ENCODE measurements at places on chromosomes 2 and 18.
A peak's percentile ranks its signal among the peaks of the same experiment; 100 is the strongest.

DNA sequence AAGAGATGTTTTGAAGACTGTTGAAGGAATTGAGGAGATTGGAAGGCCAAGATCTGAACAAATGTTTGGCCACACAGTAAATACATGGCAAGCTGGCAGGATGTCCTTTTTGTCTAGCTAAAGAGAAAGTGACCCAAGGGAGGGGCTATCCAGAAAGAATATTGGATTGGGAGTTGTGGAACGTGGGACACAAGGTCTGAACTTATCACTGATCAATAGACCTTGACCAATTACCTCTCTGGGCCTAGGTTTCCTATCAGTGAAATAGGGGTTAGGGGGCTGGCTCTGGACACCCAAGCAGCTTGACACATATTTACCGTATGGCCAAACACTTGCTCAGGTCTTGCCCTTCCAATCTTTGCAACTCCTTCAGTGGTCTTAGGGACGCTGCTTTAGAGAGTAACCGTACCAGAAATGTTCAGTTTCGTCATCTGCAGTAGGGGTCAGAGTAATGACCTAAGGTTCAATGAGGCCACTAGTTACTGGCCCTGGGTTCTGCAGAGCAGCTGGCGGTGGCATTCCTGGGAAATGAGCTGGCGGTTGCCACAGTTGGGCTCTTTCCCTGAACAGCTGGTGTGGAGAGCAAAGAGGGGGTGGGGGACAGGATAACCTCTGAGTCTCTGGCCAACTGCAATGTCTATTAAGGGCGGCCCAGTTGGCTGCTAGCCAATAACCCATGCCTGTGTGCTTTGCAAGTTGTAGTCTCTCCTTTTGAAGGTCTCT, 70.1 kb upstream of the STPG4 start:
- no peak for DNase-seq

DNA sequence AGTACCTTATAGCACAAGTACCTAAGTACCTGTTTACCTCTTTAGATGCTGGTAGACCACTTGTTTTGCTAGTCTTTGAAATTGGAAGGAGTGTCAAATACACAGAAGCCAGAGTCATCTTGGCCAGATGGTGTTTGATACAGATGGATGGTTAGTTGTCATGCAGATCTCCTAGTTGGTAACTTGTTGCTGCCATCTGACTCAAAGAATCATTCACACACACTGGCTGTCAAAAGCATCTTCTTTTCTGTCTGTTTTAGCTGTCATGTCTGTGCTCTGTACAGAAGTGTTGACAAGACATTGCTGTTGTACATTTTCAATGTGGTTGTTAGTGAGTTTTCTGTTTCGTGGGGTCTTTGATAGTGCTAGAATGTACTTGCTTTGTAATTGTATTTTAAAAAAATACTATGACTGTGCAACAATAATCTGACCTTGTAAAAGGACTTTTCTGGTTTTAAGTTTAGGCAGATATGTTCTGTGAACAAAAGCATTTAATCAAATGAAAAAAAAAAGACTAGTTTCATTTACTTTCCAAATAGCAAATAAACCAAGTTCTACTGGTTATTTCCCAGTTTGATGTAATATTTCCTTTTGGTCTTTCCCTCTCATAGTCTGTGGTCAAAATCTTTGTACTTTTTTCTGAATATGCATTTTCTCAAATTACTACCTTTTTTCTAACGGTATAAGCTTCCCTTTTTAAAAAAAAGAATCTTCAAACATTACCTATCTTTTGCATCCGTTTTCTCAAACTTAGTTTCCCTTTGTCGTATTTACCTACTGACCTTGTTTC, 39.9 kb downstream of the TANK start:
- no peak for DNase-seq

DNA sequence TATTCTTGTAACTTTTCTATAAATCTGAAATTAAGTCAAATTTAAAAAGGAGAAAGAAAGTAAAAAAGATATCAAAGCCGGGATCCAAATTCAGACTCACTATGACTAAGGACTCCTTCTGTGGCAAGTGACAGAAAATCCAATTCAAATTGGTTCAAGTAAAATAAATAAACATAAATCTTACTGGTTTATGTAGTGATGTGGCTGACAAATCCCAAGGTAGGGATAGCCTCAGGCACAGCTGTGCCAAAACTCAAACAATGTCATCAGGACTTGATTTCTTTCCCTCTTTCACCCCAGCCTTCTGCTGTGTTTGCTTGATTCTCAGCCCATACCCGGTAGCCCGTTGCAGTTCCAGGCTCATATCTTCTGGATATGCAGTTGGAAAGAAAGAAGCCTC, 284.6 kb downstream of the SP3 start:
- no peak for DNase-seq

DNA sequence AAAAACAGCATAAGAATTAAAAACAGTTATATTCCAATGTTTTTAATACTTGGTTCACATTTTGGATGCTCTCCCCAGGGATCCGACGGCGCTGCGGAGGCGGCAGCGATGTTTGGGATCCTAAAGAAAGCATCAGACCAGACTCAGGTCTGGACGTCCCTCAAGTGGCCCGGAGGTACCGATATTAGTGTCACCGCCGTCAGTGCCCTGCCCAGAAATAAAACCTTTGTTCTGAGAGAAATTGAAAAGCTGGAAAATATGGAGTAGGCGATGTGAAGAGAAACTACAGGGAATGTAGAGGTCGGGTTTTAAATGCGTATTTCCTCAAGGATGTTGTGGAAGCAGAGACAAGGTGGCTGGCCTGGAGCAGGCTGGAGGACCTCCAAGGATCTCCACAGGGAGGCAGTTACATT, 683 bp upstream of the TBC1D8 start:
- no peak for DNase-seq

GRCh38 chr2:224948859-224949258, 93.4 kb downstream of the DOCK10 start:
- no peak for DNase-seq

- peak; percentile 87 for DNase-seq
Measured at GRCh38 chr2:74399785-74400184, 19.7 kb upstream of the DCTN1 start.

DNA sequence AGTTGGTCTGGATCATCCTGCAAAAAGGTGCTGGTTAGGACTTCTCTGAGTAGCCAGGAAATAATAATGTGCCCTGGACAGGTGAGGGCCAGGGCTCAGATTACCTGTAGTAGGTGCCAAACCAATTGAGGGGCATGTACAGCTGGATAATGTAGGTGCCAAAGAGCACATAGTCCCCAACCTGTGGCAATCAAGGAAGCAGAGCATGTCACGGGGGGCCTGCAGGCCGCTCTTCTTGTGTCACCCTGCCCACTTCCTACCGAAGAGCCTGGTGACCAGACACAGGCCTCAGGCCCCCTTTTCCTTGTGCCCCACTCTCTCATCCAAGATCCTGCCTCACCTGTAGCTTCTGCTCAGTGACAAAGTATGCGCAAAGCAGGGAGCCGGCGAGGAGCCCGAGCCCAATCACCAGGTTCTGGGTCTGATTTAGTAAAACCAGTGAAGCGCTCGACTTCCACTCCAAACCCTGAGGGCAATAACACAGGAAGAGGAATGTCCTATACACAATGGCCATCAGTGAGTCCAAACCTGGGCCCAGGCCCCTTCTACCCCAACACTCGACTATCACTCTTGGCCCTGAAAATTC, 5.2 kb downstream of the ABCB6 start:
- peak; percentile 16 for DNase-seq

DNA sequence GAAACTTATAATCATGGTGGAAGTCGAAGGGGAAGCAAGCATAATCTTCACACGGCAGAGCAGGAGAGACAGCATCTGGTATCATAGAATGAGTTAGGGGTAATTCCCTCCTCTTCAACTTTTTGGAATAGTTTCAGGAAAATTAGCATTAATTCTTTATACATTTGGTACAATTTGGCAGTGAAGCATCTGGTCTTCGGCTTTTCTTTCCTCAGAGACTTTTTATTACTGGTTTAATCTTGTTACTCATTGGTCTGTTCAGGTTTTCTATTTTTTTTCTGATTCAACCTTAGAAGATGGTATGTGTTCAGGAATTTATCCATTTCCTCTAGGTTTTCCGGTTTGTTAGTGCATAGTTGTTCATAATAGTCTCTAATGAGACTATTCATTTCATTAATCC, 39.7 kb upstream of the ABCA12 start:
- no peak for DNase-seq

GRCh38 chr2:192002418-192002817, 155.5 kb upstream of the CAVIN2 start:
- no peak for DNase-seq

- DNase-seq = no peak
Measured at GRCh38 chr2:1716441-1716840, 27.9 kb downstream of the PXDN start.

DNA sequence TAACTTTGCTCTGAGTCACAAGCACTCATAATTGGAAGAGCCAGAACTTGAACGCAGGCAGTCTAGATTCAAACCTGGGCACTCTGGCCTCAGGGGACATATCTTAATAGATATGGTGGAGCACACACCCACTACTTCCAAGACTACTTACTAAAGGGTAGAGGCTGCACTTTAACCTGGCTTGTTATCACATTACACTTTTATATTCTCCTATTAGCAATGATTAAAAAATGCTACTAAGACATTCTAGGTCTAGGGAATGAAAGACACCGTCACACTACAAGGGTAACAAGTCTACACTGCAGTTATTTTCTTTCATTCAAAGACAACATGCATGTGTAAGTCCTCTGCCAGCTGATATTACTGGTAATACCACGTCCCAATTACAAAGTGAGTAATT, 258.8 kb downstream of the ZNF521 start:
- no peak for DNase-seq

- no peak for DNase-seq
Measured at GRCh38 chr18:13323186-13323585, 104.6 kb downstream of the LDLRAD4 start.

DNA sequence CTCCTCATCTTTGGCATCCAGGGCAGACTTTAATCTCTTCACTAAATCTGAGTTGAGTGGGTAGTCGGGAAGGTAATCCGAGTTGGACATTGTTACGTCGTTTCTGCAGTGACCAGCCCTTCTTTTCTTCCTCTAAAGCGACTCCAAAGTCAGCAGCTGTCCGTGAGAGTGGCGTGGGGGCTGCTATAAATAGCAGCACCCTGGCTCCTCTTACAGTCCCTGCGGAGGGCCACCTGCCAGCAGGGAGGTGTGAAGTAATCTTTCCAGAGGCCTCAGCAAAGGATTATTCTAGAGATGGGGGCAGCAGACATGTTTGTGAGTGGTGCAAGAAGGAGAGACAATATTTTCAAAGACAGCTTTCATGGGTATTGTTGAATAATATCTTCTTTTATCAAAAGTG, at the start of gene ASB18:
ASB18 (minus strand) TSS at position 151 of the 400 bp plus-strand sequence; CDS start at position 90, 61 bp downstream.
- no peak for DNase-seq

DNA sequence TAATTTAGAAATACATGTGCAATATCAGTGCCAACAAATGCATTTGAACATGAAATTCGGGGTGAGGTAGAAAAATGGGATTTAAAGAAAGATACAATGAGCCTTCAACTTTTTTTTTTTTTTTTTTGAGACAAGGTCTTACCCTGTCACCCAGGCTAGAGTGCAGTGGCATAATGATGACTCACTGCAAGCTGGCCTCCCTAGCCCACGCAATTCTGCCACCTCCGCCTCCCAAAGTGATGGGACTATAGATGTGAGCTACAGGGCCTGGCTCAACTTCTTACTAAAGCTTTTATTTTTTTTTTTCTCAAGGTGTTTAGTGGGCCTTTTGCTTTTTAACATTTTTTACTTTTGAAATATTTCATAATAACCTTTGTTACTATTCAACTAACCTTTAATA, 365.6 kb downstream of the LRRTM4 start:
- peak; percentile 20 for DNase-seq

DNA sequence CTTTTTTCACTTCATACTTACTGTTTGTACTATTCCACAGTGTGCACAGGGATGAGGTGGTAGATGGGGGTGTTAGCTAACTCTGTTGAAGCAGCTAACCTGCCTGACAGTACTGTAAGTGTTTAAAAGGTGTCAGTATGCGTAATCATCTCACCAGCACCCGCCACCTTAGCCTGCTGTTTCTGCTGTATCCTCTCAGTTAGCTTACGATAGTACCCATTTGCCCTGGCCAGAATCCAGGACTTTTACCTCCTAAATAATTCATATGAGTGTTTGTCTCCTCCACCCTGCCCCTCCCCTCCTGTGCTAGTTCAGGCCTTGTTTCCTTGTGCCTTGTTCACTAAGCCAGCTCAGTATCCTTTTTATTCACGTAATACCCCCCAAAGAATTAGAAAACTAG, 34.2 kb downstream of the TRAPPC12 start:
- DNase-seq = no peak

- no peak for DNase-seq
Measured at GRCh38 chr2:37786191-37786698, 114.8 kb upstream of the CDC42EP3 start.

DNA sequence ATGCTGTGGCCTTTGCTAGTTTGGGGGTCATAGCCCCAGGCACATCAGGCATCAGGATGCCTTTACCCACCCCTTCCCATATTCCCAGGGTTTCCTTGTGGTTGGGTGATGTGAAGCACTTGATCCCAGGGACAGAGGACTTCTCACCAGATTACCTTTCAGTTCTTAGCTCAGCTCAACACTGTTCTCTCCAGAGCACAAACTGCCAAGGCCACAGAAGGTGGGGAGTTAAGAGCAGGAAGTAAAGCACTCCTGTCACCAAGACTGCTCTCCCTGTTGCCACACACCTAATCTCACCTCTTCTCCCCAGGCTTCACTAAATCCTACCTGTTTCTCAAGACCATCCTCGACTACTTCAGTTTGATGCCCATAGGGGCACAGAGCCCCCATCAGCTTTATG, 25.9 kb downstream of the FHOD3 start:
- DNase-seq = no peak

DNA sequence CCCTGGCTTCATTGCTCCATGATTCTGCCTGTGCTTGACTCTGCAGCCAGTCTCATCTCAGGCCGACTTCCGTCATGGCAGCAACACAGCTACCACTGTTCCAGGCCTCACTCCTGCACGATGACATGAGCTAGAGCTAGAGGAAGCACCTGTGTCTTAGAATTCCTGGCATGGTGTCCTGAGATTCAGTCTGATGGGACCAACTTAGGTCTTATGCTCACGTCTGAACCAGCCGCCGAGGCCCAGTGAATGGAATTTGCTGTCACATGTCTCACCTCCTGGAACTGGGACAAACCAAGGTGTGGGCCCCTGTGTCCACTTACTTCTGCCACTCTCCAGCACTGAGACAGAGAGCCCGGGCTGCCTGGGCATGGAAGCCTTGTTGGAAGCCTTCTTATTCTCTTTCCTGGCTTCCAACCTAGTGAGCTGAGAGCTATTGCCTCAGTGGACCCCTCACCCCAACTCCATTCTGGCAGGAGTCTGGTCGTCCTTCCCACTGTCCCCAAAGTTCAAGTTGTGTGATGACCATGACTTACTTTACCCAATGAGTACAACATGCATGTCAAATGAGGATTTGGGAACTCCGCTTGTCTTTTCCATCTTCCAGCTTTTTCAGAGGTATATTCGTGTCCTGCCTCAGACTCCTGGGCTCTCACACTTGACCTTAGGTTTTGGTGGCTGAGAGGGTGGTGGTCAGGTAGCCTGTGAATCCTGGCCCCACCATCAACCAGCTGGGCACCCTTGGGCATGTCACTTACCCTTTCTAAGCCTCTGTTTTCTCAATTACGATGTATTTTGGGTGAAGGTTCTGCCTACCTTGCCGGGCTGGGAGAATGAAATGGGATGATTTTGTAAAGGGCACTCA, 39.1 kb upstream of the HS6ST1 start:
- DNase-seq = no peak
